ENCODE measurements at places on chromosomes 3 and 15. TPM values are rescaled to one million over a fixed set of nuclear protein-coding genes. Genes with fewer than 3 reads are reported as not detected.

DNA sequence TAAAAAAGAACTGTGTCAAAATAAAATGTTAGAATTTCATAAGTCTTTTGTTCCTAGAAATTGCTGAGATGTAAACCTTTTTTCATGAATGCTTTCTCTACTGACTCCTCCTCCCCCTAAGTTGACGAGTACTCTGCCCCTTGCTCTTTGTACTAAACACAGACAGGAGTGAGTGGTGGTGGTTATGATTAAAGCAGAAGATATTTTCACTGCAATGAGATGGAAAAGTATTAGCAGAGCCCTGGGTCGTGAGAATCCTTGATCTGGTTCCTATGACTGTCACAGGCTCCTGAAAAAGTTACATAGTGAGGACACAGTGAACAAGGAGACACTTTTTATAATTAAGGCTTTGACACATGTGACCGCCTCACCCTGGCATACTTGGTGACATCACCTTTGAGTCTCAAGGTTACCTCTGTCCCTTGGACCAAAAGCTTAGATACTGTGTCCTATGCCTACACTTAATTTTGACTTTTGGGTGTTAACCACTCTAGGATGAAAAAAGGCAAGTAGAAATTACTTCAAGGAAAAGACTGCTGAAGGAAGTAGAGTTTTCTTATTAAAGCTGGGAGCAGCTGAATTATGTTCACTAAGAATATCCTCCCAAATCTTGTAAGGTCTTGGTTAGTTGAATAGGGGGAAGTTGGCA lies 130.4 kb upstream of the LYSMD4 start:
- ATAC-seq = no peak

The CATSPER2 gene
- total RNA-seq = 2.3 TPM

GRCh38 chr15:100981086-100981485 lies 61.9 kb downstream of the LRRK1 start:
- ATAC-seq = no peak

GRCh38 chr3:149428087-149428486 lies 46.4 kb upstream of the TM4SF4 start:
- no peak for ATAC-seq

DNA sequence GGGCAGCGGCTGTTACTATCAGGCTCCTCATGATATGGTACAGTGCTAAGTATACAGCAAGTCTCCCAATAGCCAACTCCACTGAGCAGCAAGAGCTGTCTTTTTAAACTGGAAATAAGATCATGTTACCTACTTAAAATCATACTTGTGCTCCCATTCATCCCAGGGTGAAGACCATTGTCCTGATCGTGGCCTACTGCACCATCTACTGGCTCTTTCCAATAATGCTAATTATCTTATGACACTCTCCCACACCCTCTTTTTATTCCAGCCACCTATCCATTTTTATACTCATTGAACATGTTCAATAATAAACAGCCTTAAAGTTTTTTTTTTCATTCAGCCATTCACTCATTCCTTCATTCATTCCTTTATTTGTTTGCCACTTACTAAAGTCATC lies 117.7 kb downstream of the GBE1 start:
- no peak for ATAC-seq

The COL6A5 gene
- 0.04 TPM for total RNA-seq

GRCh38 chr15:45635191-45635638 lies 386 bp downstream of the SQOR start:
- peak; percentile 48 for ATAC-seq

DNA sequence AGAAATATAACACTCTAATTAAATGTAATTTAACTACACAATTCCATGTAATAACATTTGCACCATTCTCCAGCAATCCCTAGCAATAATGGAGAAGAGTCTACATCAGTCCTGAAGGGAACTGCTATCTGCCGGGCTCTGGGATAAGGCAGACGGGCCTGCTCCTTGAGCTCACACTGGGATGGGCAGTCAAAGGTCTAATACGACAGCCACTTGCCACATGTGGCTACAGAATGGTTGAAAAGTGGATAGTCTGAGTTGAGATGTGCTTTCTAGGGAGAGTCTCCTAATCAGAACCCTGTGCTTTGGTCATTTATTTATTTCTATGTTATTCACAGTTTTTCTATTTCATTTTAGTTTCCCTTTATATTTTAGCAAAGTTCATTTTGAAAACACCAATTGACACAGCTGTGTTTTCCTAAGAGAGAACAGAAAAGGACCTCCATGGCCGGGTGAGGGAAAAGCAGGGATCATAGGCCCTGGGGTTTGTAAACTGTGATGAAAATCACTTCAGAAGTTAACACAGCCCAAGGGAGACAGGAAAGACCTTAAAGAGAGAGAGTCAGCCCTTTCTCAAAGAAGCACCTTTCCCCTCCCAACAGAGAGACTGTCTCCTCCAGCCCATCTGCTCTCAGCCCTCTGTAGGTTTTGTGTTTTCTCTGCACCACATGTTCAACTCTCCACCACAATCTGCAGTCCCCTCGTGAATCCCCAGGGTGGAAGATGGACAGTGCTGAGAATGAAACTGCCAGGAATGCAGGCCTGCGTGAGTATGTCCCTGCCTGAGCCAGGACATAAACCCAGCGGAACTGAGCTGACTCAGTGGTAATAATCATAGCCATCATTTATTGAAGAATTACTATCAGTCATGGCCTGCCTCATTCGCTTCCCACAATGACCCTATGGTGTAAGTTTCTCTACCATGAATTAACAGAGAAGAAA lies 11.6 kb downstream of the FSIP1 start:
- peak; percentile 86 for ATAC-seq

GRCh38 chr15:90231028-90232017 lies 2.4 kb downstream of the CIB1 start:
- no peak for ATAC-seq

The FSD2 gene
- not detected for total RNA-seq

DNA sequence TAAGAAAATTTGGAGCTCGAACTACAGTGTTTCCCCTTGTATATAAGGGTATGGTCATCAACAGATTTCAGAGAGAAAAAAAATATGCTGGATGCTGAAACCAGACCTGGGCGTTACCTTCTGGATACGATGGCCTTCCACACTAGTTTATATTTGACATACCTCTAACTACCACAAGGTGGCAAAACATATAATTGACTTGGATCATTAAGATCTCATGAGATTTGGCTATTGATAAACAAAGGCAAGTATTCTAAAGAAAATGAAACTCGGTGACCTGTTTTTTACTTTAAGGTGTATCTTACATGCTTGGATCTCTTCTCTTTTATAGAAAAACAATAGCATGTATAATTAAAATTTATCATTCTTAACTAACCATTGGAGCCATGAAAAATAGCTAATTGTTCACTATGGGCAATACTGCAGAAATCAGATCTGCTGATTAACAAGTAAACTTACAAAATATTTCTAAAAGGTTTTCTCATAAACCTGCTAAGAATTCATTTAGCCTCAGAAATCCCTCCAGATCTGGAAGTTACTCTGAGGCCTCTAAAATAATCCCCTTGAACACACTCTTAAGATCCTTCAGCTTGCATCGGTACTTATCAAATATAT lies 300.6 kb upstream of the KCNH8 start:
- no peak for ATAC-seq

The FBXW12 gene
- total RNA-seq = not detected

DNA sequence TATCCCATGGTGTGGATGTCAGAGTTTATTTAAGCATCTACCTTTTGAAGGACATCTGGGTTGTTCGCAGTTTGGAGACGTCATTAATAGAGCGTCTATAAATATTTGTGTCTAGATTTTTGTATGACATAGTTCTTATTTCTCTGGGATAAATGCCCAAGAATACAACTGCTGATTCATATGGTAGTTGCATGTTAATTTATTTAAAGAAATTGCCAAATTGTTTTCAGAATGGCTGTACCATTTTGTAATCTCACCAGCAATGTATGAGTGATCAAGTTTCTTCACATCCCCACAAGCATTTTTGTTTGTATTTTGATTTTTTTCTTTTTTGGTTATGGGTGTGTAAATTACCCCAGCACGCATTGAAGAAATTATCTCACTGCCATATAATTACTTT lies 656.9 kb downstream of the NTRK3 start:
- ATAC-seq = no peak

- no peak for ATAC-seq
These were observed 533.5 kb upstream of the TBL1XR1 start for GRCh38 chr3:177730814-177731213.

- no peak for ATAC-seq
These were observed 257.0 kb upstream of the GOLGA6L4 start for GRCh38 chr15:83978588-83978987.

The GOLGA8G gene
- not detected for total RNA-seq

The CSPG4 gene
- 396 TPM for total RNA-seq

DNA sequence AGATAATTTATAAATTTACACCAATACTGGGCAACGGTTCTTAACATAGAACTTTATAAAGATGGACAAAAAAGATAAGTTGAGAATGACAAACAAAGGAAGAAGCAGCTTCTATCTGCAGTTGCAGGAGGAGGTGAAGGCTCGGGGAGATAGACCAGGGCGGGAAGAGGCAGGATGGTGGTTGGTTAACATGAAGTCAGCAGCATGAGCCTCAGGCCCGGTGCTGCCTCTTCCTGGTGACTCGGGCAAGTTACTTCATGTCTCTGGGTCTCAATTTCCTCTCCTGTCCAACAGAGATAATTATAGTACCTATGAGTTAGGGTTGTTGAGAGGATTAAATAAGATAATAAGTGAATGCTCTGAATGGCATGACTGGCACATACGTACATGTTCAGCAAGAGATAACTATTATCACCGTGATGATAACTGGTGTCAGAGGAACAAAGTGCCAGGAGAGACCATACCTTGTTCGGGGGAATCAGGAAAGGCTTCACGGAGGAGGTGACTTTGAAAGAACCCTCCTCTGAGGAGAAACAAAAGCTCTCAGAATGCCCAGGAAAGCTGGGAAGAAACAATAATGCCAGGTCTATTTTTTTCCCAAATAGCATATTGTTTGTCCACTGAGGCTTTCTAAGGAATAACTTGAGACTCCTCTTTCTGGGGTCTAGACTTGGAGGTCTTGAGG lies 4.4 kb downstream of the PAK6 start:
- ATAC-seq = no peak

DNA sequence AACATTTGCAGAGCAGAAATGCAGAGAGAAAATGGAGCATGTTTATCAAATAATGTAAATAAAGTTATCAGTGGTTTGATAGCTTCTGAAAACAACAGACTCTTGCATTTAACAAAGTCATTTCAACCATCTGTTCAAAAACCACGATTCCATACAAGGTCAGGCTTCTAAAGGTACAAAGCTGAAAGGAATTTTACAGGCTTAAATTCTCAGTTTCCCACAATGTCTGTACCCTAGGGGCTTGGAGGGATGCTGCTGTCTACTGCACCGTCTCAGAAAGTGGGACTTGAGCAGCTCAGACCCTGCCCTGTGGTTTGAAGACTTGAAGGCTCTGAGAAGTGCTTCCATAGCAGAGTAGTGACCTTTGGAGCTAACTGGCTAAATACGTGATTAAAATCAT lies 30.4 kb upstream of the TM4SF1 start:
- no peak for ATAC-seq

The CPEB1 gene
- total RNA-seq = 4.4 TPM

- no peak for ATAC-seq
These were observed 43.6 kb upstream of the PLXNA1 start for GRCh38 chr3:126939338-126939718.

The ZNF619 gene
- total RNA-seq = 4.6 TPM

- no peak for ATAC-seq
These were observed 53.4 kb downstream of the PSMD6 start for GRCh38 chr3:63969876-63970275.

- ATAC-seq = no peak
These were observed 107.0 kb downstream of the SHOX2 start for GRCh38 chr3:157999246-157999645.

- no peak for ATAC-seq
These were observed 12.3 kb upstream of the ULK4 start for GRCh38 chr3:41974223-41974622.

The FAM81A gene
- 1.2 TPM for total RNA-seq

The SLC28A1 gene
- not detected for total RNA-seq

DNA sequence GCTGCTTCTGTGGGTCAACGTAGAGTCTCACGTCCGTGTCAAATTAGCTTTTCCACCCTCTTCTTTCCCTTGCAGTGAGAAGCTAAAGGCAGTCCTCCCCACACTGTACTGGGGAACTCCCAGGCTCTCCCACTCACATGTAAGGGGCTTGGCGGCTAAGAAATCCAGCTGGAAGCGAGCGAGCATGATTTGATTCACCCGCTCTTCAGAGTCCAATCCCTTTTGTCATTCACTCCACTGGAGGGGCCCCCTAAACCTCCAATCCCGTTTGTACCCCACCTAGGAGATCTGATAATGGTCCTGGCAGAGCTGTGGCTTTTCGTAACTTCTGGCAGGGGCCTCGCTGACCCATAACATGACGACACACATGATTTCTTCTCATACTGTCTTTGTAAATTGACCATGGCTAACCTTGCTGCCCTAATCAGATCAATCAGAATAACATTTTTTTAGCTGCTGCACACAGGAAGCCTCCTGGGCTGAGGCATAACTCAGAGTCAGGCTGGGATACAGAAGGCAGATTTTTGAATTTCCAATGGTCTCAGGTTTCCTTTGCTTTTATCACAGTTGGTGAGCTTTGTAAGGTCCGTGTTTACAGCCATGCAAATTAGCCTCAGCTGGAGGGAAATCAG lies 235.2 kb downstream of the GREM1 start:
- peak; percentile 65 for ATAC-seq

GRCh38 chr3:102361101-102361500 lies 73.7 kb upstream of the ZPLD1 start:
- no peak for ATAC-seq

- no peak for ATAC-seq
These were observed 23.6 kb downstream of the KCNMB3 start for GRCh38 chr3:179227349-179227748.

The TMEM158 gene
- total RNA-seq = 6.5 TPM

DNA sequence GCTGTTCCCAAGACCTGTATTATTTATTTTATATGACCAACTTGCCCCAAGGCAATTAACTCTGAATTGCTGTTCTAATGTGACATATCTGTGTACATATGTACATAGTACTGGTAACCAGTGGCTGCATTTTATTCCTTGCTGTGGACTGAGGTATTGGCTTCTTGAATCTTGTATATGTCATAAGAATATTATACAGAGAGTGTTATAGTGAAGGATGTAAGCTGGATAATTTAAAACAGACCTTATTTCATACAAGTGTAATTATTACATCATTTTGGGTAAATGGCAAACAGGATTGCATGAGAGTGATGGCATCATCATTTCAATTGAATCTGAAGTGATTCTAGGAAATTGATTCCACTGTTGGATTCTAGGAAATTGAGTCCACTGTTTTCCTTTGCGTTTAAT lies 32.9 kb downstream of the B3GALNT1 start:
- ATAC-seq = no peak

DNA sequence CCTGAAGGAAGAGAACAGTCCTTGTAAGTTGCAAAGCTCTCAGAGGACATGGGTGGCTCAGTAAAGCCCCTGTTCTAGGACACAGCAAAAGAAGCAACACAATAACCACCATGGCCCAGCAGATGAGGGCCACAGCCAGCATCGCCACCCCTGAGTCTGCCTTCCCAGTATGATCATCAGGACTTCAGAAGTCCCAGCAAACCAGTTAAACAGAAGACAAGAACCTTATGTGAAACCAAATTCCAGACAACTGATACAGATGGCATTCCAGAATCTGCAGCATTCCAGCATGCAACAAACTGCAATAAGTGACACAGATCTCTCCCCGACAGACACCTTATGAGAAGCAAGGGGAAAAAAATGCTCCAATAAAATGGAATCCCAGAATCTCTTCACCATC lies 30.4 kb downstream of the SPINK8 start:
- ATAC-seq = no peak

The MANF gene
- 38.3 TPM for total RNA-seq

The GOLGA6D gene
- not detected for total RNA-seq

All from gastroesophageal sphincter (tissue), 4 donors.